Activated naive CD4-positive, alpha-beta T cell treated with anti-CD3 and anti-CD28 coated beads for 36 hours (primary cell): ENCODE measurements at places on chromosomes 7 and 10.

- no peak for DNase-seq
Observed at GRCh38 chr7:139674341-139674740, 103.5 kb downstream of the HIPK2 start.

DNA sequence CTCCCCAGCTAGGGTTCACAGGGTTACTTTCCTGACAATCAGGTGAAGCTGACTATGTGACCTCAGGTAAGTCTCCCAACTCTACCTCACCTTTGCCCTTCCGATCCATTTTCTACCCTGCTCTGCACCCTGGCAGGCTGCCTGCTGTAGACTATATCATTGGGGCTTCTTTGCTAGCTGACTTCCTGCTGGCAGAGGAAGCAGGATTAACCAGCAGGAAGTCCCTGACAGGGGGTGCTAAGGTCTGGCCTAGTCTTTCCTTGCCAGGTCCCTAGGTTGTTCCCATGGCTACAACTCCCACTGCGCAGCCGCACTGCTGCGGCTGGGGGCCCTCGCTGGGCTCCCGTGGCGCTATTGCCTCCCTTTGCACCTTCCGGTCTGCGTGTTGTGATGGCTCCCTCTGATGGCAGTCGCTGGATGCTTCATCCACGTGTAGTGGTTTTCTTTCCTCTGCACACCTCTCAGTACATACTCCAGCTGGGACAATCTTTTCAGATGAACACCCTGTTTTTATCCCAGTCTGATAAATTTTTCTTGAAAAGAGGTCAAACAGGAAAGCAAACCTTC is 365.9 kb downstream of the REEP3 start:
- DNase-seq: no peak

DNA sequence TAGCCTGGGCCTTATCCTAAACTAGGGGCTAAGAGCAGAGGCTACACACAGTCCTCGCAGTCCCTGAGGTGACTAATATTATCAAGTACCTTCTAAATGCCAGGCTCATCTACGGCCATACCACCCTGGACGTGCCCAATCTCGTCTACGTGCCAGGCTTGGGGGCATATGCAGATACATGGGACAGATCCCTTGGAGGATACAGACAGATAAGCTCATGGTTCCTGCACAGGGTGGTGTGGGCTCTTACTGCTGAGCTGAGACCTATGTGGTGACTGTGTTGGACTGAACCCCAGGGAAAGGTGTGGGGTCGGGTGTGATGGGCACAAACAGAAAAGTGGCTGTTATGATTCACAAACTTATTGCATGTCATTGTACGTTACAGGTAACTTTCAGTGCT is 268.4 kb upstream of the NEBL start:
- DNase-seq: no peak

DNA sequence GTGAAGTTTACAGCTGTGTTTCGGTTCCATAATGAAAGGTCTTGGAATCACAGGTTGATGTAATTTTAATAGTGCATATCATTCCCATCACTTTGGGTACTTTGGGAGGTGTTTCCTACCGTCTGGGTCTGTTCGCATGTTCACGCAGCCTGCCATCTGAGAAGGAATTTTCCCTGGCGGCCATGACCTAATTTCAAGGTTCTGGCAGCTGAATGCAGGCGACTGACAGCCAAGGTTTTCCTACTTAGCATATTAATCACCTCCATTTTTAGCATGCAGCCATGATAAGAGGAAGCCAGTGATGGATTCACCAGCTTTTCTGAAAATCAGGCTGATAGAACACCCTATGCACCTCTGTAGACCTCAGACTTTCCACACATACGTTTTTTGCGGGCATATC is 319.1 kb upstream of the TMEM229A start:
- DNase-seq: no peak

DNA sequence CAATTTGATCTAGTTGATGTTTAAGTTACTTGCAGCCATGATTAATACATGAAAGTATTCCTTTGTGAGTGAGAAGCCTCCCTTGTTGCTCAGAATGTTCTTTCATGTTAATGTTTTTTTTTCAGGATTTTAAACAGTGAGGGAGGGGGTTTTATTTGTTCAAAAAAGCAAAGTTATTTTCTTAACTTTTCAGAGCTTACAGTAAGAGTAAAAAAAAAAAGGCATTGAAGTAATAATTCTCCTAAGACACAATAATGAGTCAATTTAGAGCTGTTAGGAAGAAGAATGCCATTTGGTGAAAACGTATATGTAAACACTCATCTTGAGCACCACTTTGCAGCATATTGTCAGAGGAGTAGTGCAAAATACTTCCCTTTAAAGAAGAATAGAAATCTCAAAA is 105.8 kb downstream of the SEMA3A start:
- DNase-seq: no peak

- DNase-seq: no peak
Observed at GRCh38 chr10:68598978-68599770, 39.0 kb downstream of the TET1 start.

DNA sequence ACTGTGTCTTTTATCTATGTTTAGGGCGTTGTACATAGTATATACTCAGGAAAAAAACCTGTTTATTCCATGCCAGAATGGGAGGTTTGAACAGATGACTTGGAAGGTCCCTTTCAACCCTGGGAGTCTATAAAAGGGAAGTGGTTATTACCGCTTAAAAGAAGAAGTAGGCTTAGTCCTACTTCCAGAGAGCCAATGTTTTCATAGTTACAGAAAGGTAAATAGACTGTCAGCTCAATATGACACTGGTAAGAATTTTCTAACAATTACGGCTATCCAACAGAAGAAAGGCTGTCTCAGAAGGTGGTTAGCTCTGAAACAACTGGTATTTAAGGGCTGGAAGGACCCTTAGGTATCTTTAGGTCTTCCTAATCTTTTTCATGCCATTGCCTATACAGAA is 1.1 kb upstream of the TFAM start:
- no peak for DNase-seq

- DNase-seq: no peak
Observed at GRCh38 chr7:75962607-75963380, 31.6 kb downstream of the TMEM120A start.

GRCh38 chr10:65342245-65342644 is 1583.6 kb upstream of the LRRTM3 start:
- no peak for DNase-seq

GRCh38 chr7:115218076-115218475 is 296.2 kb downstream of the MDFIC start:
- no peak for DNase-seq

- no peak for DNase-seq
Observed at GRCh38 chr7:5489991-5490536, 66.4 kb upstream of the TNRC18 start.
